Non-pigmented ciliary epithelial cell (primary cell): ENCODE measurements at places on chromosomes 5 and 9.

GRCh38 chr9:100029251-100029650 is 69.5 kb downstream of the ERP44 start:
- no peak for DNase-seq

DNA sequence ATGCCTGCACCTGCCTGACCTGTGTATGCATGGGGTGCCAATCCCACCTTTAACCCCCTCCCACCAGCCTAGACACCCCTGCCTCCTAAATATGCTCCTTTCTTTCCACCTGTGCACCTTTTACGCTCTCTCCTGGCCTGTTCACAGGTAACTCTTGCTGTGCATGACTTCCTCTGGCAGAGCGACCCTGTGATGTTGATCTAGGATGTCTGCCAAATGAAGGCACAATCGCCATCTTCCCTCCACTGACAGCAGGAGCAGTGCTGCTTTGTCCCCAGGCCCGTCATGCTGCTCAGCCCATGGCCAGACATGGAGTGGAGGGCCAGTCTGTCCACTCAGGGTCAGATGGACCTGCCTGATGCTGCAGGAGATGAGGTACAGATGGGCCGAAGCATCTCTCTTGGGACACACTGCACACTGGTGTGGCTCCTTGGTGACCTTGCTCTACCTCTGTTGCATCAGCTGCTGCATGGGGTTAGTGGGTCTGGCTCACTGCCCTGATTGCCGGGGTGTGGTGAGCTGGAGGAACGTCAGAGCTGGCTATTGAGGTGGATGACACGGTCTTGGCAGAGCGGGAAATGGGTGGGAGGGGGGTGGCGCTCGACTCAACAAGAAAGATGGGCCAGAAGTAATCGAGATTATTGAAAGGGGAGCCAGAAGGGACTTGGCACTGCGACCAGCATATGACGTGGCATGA is 101.7 kb upstream of the PITX1 start:
- no peak for DNase-seq

GRCh38 chr5:153991168-153991567 is 47.5 kb downstream of the FAM114A2 start:
- DNase-seq: no peak

DNA sequence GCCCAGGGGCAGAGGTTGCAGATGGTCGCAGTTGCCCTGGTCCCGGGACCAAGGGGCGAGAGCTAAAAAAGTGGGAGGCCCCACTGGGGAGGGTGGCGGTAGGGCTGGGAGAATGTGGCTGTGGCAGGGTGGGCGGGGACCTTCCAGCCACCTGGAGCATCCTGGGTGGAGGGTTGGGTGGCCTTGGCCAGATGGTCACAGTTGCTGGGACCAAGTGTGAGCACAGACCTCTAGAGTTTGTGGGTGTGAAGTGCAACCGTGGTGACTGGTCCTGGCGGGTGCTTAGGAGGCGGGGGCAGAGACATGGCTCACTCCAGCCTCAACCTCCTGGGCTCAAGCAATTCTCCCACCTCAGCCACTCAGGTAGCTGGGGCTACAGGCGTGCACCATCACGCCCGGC is 5.7 kb upstream of the TRAF2 start:
- DNase-seq: no peak

DNA sequence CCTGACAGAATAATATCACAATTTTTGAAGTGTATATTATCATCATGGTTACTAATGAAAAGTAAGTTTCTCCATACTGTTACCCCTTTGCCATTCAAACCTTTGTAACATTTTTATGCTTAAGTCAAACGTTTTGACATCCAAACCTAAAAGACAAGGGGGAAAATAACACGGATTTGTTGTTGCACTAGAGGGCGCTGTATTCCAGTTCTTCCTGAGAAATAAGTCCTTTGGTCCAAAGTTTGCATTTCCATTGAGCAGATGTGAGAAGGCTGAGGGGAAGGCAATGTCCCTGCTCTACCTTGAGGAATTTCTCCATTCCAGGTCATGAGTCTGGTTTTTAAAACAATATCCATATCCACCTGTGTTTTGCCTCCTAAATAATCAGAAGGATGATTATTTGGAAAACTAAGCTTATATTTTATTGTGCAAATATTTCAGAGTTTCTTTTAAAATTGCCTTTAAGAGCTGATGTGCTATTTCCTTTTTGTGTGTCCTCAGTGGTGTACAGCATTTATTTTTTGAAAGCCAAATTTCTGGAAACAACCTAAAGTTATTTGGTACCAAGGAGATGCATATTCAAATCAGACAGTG is 9.7 kb downstream of the LECT2 start:
- peak; percentile 67 for DNase-seq

DNA sequence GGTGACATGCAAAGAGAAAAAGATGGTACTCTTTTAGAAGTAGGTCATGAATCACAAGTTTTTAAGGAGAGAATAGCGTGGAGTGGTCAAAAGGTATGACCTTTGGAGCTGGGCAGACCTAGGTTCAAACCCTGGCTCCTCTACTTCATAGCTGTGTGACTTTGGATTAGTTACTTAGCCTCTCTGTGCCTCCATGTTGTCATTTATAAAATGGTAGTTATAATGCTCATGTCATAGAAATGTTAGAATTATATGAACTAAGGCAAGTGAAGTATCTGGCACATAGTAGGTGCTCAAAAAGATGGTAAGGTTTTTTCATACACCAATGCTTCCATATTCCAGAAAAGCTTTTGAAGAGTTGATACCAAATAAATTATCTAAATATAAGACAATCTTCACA is 7.3 kb downstream of the F2R start:
- no peak for DNase-seq

DNA sequence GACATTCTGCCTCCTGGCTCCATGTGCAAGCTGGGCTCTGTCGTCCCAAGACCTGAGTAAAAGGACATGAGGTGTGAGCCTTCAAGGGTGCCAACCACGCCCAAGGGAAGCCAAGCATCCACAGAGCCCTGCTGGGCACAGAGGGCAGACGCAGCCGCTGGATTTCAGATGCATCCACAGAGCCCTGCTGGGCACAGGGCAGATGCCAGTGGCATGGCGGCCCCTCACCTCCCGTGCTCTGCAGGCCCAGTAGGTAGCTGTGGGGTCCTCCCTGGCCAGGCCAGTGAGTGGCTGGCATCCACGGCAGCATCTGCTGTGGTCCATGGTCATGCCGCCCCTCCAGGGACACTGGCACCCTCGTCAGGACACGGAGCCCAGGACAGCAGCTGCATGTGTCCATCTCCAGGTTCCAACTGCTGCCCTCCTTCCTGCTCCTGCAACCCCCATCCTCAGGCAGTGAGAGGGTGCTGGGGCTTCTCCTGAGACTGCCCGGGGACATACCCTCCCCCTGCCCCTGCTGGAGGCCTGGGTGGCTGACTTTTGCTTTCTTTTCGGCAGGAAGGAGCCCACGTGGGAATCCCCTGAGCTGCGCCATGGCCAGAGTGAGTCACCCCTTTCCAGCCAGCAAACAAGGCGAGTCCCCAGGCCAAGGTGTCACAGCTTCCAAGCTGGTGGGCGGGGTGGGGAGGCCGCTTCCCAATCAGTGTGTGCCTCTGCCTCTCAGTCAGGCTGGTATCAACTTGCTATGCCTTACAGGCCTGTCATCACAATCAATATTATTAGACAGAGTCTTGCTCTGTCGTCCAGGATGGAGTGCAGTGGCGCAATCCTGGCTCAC is 4.0 kb upstream of the TRAF2 start:
- peak; percentile 42 for DNase-seq

DNA sequence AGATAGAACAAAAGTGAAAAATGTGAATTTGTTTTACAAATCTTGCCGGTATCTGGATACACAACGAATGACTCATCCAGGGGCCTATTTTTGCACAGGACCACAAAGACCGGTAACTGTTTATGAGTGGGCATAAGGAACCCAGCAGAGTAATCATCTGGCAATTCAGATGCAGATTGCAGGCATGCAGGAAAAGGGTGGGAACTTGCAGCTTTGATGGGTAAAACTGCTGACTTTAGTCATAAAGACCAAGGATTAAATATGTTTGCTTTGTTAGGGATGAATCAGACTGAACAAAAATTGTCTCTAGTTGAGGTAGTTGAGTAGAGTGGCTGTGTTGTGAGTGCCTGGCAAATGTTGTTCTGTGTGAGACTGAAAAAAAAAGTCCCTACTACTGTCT is 309.6 kb upstream of the CCNH start:
- peak; percentile 34 for DNase-seq

- DNase-seq: peak; percentile 15
Measured at GRCh38 chr5:58751222-58751837, 168.5 kb downstream of the RAB3C start.

DNA sequence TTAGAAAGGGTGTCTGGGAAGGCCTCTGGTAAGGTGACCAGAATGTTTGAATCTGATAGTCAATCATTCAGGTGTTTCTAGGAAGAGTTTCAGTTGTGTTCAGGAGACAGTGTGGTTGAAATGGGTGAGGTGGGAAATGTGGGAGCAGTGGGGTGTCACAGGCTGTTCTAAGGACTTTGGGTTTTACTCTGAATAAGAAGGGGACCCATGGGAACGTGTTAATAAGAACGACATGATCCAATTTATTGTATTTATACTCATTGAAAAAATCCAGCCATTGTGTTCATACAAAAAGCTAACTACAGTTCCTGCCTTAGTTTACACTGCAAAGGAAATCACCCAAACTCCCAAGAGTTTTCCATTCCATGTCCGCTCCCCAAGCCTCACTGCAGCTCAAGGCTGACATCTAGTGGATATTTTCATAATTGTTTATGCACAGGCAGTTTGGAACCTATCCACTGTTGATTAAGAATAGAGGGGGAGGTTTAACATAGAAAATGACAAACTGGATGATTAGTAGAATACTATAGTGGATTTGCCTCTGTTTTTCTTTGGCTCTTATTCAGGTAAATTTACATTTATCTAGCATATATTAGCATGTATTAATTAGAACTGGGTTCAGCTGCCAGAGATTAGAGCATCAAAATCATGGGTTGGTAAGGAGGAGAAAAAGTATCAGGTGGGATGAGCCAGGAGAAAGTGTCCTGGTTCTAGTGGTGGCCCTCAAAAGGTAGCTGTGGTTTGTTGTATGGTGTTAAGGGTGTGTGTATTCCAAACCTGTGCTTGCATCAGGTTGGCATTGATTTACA is 17.7 kb downstream of the CAVIN4 start:
- DNase-seq: no peak

DNA sequence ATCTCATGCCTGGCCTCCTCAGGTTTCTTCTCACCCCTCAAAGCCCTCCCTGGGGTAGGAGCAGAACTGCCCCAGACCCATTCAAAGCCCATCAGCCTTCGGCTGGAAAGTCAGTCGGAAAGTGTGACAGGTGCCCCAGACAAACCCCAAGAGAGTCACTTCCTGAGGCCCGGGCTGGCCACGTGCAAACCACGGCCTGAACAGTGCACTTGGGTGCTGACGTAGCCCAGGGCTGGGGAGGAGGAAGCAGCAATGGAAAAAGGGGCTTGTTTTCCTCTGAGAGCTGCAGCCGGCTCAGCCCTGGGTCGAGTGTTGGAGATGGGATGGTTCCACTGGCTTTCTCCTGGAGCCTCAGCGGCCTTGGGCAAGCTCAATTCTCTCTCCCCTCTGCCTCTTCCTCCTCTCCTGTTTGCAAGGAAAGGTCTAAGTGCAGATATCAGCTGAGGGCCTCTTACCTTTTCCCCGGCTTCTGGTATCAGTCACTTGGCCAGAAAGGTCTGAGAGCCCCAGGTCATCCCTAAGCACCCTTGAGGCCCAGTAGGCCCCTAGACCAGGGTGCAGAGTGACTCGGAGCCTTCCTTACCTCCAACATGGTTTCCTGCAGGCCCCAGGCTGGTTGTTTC is 5.9 kb upstream of the EGR1 start:
- DNase-seq: no peak

GRCh38 chr5:83724001-83724400 is 3.3 kb upstream of the HAPLN1 start:
- DNase-seq: no peak

DNA sequence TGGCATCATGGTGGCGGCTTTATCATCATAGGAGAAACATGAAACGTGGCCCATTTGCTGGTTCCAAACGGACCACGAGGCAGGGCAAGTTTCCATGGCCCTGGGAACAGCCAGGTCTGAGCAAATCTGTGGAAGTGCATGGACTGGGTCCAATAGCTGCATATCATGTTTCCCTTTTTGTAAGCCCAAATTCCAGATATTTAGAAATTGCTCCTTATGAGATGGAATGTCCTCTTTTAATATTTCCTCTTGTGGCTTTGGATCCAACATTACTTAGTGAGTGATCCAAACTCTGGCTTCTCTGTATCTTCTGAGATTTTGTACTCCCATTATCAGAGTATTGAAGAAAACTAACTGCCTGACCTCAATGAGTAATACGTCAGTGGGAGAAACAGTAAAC is 79.8 kb upstream of the FBXL7 start:
- DNase-seq: no peak

- DNase-seq: no peak
Measured at GRCh38 chr9:132672413-132672690, 2.1 kb downstream of the GTF3C4 start.

DNA sequence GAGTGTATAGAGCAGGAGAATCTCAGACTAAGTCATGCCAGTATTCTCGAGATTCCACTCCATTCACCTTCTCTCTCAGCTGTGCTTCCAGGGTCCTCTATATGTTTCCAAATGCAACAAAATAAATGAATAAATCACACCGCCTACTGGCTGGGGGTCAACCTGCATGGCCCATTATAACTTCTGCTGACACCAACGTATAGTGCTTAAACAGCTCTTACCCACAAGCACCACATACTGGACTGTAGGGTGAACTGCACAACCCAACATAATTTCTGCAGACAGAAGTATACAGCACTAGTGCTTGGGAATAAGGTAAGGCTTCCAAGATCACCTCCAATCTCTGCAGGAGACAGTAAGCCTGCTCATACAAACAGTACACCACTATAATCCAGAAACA is 33.1 kb upstream of the HTR4 start:
- peak; percentile 3 for DNase-seq

GRCh38 chr9:136287960-136288753 is 15.7 kb downstream of the CCDC187 start:
- DNase-seq: no peak

DNA sequence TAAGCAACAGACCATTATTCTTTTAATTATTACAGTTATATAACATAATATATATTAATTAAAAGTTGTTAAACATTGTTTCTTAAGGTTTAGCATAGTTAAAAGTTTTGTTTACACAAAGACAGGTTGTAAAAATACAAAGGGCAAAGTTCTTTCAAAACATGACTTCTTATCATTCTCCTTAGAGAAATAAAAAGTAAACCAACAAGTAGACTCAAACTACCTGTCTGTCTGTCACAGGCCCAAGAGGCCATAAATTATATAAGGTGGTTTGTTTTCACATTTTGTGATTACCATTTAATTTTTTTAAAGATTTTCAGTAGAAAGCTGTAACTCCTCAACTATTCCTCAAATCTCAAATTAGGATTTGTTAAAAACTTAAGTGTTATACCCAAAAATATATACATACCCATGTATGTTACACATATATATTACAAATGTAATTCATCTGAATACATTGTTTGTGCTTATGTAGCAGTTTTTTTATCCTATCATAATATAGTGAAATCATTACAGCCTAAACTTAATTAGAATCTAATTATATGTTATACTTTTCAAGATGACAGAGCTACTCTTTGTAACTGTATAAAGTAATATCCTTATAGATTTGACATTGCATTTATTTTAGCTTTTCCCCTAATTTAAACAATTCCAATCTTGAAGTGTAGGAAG is 93.8 kb upstream of the GRHPR start:
- DNase-seq: no peak
